Stimulated activated CD4-positive, alpha-beta T cell treated with anti-CD3 and anti-CD28 coated beads, Interleukin-4, amount 100 ng/mL, for 1 hour (primary cell): ENCODE measurements at places on chromosomes 13 and 19.

DNA sequence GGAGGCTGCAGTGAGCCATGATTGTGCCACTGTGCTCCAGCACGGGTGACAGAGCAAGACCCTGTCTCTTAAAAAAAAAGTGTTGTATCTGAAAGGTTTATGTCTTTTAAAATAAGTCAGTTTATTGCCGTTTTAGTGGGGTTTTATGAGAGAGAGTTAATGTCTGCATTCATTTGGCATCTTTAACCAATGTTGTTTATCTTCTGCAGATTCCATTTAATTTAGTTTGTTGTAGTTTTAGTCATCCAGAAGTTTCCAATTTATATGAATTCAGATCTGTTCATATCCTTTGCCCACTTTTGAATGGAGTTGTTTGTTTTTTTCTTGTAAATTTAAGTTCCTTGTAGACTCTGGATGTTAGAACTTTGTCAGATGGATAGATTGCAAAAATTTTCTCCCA is 36.7 kb upstream of the LPAR6 start:
- no peak for DNase-seq

- no peak for DNase-seq
These were observed 322.3 kb downstream of the DLEU7 start for GRCh38 chr13:50521006-50521830.

GRCh38 chr13:52955472-52955874 is 73.1 kb upstream of the OLFM4 start:
- no peak for DNase-seq

GRCh38 chr13:36998624-36999041 is 507 bp downstream of the ALG5 start:
- DNase-seq = peak; percentile 26

- DNase-seq = no peak
These were observed 142.6 kb downstream of the PCDH9 start for GRCh38 chr13:67087527-67087926.

- DNase-seq = no peak
These were observed 132 bp downstream of the SHD start for GRCh38 chr19:4279267-4279529.

DNA sequence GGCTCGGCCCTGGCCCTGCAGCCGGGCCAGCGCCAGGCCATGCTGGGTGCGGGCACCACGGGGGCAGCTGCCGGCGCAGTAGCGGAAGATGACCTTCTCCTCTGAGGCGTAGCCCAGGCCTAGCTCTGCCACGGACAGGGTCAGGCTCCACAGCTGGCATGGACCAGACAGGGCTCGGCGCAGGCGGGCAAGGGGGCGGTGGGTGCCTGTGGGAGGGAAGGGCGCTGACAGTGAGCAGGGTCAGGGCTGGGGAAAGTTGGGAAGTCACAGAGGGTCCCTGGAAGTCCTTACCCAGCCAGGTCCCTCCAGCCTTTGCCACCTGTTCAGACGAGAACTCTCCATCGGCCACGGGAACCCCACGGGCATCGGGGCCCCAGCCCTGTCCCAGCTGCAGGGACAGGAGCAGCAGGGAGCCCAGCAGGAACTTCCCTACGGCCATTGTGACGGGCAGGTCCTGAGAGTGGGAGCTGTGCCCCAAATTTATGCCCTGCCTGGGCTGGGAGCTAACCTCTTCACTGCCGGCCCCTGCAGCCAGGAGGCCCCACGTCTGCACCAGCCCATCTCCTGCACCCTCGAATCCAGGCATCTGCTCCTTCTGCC is at the start of gene PSPN:
TSS of gene PSPN (minus strand) at position 523 of the 600 bp plus-strand sequence. CDS start at position 439, 84 bp downstream.
- no peak for DNase-seq

DNA sequence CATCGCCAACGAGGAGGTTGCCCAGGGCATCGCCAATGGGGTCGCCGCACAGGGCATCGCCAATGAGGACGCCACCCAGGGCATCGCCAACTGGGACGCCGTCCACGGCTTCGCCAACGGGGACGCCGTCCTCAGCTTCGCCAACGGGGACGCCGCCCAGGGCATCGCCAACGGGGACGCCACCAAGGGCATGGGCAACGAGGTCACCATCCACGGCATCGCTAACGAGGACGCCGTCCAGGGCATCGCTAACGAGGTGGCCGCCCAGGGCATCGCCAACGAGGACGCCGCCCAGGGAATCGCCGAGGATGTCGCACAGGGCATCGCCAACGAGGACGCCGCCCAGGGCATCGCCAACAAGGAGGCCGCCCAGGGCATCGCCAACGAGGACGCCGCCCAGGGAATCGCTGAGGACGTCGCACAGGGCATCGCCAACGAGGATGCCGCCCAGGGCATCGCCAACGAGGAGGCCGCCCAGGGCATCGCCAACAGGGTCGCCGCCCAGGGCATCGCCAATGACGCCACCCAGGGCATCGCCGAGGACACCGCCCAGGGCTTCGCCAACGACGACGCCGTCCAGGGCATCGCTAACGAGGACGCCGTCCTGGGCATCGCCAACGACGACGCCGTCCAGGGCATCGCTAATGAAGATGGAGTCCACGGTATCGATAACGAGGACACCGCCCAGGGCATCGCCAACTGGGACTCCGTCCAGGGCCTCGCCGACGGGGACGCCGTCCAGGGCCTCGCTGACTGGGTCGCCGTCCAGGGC is 945.7 kb downstream of the TUBA3C start:
- DNase-seq = no peak

- DNase-seq = no peak
These were observed 16.3 kb upstream of the GRAMD1A start for GRCh38 chr19:34983786-34984185.

- DNase-seq = no peak
These were observed 36.9 kb upstream of the USE1 start for GRCh38 chr19:17178291-17178690.

- no peak for DNase-seq
These were observed at the start of gene REEP6 for GRCh38 chr19:1491114-1491848. TSS of gene REEP6 (plus strand) at chr19:1491181. CDS start at chr19:1491270, 89 bp downstream.

DNA sequence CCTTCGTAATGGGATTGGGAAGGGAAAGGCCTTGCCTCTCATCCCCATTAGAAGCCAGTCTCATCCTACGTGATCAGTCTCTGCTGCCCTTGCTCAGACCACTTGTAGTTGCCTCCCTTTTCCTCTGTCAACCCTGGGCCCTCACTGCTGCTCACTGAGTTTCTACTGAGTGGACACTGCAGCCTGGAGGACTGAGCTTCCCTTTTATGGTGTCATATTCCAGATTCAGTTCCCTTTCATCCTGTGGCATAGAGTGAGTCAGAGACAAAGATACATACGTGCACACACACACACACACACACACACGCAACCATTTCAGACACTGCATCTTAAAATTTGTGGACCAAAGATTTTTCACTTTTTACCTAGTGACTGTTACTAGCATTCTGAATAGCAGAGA is 56.6 kb downstream of the COG3 start:
- no peak for DNase-seq

DNA sequence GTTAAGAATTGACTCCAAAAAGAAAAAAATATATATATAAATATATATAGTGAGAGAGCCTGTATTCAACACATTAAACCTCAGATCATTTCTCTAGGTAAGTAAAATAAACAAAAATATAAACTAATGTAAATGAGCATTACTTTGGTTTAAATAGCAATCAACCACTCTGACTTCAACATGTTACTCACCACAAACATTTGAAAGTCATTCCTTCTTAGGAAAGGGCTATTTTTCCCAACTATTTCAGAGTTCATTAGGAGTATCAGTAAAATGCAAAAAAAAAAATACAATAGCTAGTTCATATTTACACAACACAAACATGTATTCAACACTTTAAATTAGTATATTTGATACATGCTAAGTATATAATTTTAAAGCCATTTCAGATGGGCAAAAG is 40.5 kb downstream of the KLF12 start:
- no peak for DNase-seq

DNA sequence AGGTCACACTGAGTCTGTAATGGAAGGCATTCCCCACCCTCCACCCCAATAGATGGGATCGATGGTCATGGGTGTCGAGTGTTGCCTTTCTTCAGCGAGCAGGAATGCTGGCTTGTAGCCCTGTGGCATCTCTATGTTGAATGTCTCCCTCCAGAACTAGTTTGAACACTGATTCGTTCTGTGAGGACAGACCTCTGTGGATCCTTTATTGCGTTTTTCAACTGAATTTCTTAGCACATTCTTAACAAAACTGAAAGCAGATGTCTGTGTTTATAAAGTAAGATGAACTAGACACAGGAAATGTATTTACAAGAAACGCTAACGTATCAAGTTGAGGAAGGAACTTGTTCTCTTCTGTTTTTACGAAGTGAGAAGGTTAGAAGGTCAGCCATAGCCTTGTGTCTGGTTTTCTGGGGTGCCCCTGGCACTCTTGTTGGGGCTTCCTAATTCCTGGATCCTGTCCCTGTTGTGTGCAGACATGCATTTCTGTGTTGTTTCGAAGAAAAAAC is 36.8 kb upstream of the TM9SF2 start:
- DNase-seq = no peak

DNA sequence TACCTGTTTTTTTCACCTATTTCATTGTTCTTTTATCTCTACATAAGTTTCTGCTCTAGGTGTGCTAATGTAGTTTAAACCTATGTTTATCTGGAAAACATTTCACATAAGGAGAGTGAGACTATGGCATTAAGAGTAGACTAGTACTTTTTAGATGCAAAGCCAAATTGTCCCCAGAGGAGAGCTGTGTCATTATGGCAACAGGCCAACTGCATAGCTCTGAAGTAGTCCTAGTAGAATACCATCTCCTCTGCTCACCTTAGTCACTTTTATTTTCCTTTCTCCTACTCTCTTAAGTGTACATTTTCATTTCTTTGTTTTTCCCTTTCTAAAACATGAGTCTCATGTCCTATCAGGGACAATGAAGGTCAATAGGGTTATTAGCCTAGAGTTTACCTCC is 123.1 kb downstream of the ITGBL1 start:
- no peak for DNase-seq

DNA sequence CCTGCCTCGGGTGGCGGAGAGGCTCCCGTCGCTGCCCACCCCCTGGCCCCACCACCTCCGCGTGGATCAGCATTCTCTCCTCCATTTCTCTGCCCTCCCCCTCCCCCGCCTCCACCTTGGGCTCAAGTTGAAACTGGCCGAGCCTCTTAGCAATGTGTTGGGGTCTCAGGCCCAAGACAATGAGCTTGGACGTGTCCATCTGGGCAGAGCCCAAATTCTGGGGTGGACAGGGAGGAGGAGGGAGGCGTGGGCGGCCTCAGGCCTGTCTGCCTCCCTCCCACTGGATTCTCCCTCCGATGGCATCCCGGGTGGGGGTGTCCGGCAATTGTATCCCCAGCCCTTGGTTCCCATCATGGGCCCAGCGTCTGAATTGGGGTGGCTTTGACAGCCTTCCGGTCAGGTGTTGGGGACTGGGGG is 1.2 kb downstream of the CELF5 start:
- no peak for DNase-seq

GRCh38 chr19:22116760-22117159 is 64.5 kb downstream of the ZNF257 start:
- DNase-seq = no peak

DNA sequence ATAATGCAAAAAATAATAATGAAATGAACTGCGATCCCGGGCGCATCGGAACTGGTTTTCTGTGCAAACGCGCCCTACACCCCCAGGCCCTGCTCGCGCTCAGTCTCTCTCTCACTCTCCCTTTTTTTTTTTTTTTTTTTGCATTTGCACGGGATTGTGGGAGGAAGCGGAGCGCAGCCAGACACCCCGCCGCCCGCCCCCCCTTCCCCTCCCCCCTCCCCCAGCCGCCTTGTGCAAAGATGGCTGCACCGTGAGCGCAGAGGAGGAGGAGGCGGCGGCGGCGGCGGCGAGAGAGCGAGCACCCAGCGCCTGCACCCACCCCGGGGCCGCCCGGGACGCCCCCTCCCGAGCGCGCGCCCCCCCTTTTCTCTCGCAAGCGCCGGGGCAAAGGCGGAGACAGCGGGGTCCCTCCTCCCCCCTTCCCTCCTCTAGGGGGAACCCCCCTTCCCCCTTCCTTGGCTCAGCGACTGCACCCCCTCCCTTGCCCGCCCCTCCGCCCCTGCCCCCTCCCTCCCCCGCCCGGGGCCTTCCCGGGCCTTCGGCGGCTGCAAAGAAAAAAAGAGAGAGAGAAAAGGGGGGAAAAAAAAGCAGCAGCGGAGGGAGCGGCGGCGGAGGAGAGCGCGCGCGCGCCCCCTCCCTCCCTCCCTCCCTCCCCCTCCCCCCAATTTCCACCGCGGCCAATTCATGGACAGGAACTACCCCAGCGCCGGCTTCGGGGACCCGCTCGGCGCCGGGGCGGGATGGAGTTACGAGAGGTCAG is at the start of gene PRR12:
TSS of gene PRR12 (plus strand) at position 212 of the 760 bp plus-strand sequence. CDS start at position 685, 473 bp downstream.
- DNase-seq = peak; percentile 73

GRCh38 chr19:4087787-4088679 is 21.3 kb upstream of the ZBTB7A start:
- no peak for DNase-seq

DNA sequence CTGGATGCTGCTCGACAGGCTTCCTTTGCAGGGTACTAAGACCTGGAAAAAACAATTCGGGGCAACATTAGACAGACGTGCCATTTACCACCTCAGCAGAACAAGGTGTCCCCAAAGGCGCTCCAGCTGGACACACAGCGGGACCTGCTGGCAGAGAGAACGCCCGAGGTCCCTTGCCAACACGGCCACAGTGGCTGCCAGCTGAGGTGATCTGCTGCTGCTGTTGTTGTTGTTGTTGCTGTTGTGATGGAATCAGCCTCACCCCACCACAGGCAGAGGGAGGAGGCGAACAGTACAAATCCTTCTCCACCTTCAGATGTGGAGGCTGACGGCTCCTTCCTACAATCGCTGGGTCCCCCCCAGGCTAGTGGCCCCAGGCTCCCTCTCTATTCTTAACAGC is 25.2 kb downstream of the ANKRD27 start:
- no peak for DNase-seq

DNA sequence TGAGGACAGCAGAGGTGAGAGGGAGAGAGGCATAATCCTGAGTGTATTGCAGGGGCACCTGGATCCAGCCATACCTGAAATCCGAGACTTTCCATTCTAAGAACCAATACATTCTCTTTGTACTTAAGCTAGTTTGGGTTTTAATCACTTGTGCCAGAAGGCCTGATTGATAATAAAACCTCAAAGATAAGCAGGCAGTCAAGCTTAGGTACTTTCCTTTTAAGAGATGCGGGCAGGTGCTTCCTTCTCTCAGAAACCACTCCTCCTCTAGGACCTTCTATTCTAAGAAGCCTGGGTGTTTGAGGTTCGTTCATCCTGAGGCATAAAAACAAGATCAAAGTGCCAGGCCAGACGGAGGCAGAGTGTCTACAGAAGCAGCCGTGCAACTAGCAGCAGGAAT is 22.2 kb downstream of the FAM187B start:
- DNase-seq = no peak

- no peak for DNase-seq
These were observed 20.4 kb downstream of the RBM26 start for GRCh38 chr13:79385694-79386093.
